ENCODE measurements at places on chromosomes 6 and 20.
A peak's percentile ranks its signal among the peaks of the same experiment; 100 is the strongest.

DNA sequence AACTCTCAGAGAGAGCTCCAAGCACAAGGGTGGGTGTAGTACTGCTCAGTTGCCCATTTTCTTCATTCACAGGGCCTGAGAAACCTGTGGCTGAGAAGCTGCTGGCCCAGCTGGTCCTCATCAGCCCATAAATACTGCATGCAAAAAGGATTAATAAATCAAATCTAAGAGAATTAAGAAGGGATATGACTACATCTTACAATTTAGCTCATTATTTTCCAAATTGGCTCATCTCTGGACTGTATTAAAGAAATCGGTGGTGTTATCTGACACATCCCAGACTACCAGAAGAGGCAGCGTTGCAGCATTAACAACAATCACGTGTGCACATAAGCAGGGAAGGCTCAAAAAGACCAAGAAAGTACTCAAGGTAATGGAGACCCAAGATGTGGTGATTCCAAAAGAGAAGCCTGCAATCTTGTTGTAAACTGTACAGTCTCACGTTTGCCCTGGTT is 90.7 kb downstream of the CD24 start:
- DNase-seq, result peak; percentile 13

GRCh38 chr6:90369024-90369519 is 72.4 kb upstream of the BACH2 start:
- DNase-seq, result peak; percentile 78

DNA sequence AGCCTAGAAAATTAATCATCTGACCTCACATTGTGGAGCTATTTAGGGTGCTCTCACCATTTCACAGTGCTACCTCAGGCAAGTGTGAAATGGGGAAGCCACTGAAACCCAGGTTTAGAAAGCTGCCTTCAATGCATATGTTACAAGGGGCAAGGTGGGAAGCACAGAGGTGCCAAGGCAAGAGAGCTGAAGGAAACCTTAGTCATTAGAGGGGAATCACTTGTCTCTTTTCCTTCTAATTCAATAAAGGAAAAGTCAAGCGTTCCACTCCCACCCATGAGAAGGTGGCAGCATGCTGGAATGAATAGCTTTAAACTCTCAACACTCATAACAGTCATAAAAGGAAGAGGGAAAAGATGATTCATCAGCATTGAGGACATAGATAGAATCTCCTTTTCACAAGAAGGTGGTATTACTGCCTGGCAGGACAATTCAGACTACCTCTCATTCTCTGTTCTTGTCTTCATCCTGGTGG is 251.9 kb upstream of the IRAK1BP1 start:
- DNase-seq, result no peak

DNA sequence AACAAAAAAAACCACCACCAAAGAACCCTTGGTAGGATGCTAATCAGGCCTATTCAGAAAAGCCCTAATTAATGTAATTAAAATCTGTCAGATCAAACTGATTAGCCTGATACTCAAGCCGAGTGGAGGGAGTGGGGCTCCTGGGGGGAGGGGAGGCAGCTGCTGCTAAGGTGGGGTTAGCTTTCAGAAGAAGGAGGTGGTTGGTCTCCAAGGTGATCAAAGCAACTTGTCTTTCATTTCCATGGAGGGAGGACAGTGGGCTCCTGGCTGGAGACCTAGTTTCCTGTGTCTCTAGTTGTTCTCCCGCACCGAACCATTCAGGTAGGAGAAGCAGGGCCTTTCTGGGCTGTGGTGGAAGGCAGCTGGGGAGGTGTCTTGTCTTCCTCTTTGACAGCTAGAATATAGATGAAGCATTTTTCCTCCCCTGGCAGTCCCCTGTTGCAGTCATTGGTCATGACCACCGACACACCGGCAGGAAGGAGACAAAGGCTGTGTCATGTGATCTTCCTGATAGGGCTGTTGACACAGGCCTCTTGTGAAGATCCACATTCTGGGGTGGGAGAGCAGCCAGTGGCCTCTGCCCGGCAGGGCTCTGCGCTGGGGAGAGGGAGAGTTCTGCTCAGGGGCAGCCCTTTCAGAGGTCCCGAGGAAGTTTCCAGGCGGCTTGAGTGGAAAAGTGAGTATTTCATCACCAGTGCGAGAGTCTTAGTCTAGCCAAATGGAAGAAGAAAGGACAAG is 39.9 kb upstream of the PRDM1 start:
- peak; percentile 76 for DNase-seq

DNA sequence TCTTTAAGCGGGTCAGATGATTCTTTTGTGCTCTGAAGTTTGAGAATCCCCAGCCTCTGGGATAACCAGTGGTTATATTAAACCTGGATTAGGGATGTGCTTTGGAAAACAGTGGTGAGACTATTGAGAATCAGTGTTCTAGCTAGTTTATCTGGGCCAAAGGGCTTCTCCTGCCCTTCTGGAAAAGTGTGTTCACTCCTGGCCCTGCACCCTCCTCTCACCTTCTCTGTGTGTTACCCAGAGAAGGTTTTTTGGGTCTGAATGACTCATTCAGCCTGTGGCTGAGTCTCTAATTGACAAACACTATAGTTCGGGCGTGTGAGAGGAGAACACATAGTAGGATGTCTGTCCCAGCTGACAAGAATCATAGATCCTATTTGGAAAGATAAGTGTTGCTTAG is 66.7 kb downstream of the LRRC1 start:
- DNase-seq, result no peak

- DNase-seq, result no peak
These were observed 69.4 kb downstream of the SLC22A3 start for GRCh38 chr6:160417550-160417949.

GRCh38 chr6:110255211-110255750 is 75.1 kb downstream of the CDC40 start:
- peak; percentile 45 for DNase-seq

DNA sequence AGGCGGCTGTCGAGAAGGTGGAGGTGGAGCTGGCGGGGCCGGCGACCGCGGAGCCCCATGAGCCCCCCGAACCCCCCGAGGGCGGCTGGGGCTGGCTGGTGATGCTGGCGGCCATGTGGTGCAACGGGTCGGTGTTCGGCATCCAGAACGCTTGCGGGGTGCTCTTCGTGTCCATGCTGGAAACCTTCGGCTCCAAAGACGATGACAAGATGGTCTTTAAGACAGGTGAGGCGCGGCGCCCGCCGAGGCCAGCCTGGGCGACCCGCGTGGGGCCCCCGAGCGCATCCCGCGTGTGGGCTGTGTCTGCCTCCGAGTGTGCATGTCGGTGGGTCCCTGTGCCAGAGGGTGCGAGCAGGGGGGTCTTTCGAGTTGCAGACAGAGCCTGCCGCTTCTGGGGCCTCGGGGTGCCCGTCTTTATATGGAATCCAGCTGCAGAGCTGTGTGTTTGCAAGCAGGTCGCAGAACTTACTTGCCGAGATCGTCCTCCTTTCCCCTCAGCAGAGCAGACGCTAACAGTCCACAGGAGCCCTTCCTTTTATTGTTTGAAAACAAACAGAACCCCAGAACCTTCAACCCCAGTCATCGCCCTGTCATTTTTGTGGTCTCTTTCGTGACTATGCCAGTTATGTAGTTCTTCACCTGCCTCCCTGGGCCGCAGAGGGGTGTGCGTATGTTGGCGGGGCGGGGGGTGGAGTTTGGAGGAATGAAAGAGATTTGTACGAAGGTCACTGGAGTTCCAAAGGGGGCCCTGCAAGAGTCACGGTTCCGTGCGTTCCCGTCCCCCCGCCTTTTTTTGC is 766 bp downstream of the SLC16A10 start:
- peak; percentile 62 for DNase-seq

DNA sequence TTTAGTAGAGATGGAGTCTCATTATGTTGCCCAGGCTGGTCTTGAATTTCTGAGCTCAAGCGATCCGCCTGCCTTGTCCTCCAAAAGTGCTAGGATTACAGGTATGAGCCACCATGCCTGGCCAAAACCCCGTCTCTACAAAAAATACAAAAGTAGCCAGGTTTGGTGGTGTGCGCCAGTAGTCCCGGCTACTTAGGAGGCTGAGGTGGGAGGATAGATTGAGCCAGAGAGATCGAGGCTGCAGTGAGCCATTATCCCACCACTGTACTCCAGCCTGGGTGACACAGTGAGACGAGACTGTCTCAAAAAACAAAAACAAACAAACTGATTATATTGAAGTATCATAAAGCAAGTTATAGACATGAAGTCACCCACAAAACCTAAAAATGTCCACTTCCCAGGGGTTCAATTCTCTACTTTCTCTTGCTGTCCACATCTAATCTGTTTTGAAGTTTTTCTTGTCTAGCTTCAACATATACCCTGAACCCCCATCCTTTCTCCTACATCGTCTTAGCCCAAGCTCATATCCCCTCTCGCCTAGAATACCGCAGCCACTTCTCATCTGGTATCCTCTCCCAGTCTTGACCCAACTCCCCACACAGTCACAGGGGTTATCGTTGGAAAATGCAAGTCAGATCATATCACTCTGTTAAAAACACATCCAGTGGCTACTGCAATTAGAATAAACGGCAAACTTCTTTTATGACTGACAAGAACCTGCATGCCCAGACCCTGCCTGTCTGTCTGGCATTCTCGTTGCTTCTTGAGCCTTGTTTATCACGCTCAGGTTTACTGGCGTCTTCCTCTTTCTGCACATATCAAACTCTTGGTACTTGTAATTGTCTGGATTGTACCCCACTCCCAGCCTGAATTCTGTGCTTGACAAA is 20.1 kb upstream of the NCOA3 start:
- no peak for DNase-seq

GRCh38 chr6:70135219-70136160 is 167.4 kb downstream of the COL9A1 start:
- no peak for DNase-seq

DNA sequence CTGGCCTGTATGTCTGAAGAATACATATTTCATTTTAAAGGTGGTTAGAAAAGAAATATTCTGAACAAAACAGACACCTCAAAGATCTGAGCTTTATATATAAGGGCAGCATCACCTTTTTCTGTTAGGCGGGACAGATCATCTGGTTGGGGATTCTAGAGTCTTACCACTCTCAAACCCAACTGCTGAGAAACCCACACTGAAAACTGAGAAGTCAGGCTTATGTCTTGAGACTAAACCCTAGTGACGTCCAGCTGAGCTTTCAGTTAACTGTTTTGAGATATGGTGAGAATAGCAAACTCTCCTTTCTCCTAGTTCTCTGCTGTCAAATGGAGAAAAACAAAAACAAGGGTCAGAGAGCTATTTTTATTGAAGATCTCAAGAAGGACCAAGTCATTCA is 63.7 kb upstream of the CCN6 start:
- DNase-seq, result no peak

DNA sequence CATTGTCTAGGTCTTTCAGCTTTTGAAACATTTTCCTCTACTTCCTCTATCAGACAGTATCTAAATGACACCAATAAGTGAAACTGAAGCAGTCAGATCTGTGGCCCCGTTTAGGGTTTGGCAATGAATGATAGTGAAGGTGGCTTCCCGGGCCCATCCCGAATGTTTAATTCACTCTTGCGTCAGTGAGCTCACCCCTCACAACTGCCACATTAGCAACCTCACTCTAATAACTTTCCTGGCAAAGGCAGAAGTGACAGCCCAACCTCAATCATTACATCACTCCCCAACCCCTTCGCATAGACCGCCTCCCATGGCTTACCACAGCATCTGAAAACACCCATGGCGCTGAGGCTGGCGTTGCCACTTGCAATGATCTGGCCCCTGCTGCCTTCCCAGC is 92.4 kb upstream of the CD83 start:
- DNase-seq, result no peak

DNA sequence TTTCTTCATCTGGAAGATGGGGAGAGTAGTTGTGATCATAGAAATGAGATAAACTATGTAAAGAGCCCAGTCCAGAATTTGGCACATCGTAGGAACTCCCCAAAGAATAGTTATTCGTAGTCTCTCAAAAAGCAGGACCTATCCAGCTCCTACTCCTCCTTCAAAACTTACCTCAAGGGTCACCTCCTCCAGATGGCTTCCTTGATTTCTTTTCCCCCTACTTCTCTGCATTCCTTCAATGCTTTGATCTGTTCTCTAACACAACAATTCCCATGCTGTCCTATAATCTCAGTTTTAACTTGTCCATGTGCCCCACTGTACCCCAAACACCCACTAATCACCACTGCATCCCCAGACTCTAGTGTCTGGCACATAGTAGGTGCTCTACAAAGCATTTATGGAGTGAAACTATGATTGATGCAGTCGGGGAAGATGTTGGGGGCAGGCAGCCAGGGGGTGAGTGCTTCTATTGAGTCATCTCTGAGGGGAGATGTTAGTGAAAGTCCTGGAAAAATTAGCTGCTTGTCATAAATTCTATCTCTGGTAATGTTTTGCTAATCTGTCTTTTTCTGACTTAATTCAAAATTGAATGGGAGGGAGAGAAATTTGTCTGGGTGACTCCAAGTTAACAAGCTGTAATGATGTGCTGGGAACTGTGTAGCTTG is 181.3 kb upstream of the KCNG1 start:
- no peak for DNase-seq

DNA sequence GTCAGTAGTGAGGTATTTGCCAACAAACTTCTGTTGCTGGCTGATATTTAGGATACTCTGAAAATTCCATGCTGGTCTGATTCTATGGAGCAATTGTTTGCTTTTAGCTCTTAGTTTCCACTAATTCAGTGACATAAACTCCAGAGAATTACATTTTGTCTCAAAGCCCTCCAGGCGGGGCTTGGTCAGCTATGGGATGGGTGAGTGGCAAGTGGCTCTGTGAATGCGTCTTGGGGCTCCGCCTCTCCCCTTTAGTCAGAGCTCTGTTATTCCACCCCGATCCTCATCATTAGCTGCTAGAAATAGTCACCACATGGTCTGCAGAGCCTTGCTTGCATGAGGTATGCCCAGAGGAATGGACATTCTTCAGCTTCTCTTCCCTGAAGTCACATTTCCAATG is 540.6 kb downstream of the QKI start:
- no peak for DNase-seq

GRCh38 chr6:15023448-15023847 is 222.4 kb upstream of the JARID2 start:
- no peak for DNase-seq

DNA sequence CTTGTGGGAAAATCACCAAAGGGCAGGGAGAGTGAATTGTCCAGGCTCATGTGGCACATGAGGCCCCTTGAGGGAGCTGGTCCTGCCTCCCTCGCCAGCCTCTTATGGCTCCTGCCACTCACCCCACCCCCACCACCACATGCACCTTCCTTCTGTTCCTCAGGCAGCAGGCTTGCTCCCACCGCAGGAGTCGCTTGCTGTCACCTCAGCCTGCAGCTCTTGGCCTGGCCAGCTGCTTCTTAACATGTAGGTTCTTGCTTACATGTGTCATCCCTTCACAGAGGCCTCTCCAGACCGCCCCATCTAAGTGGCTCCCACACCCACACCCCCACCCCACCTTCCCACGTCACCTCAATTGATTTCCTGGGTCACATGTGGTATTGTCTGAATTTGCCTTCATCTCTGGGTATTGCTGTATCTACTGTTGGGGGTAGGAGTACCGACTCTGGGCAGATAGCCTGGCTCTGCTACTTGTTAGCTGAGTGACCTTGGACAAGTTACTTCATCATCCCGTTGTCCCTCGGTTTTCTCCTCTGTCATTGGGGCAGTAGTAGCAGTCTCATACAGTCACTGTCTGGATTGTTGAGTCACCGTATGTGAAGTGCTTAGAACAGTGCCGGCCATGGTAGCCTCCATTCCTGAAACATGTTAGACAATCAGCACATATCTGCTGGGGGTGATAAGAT is 41.7 kb downstream of the SLC9A8 start:
- no peak for DNase-seq

All from eye (tissue), 1 donor.